ENCODE measurements at places on chromosomes 6 and 20.

DNA sequence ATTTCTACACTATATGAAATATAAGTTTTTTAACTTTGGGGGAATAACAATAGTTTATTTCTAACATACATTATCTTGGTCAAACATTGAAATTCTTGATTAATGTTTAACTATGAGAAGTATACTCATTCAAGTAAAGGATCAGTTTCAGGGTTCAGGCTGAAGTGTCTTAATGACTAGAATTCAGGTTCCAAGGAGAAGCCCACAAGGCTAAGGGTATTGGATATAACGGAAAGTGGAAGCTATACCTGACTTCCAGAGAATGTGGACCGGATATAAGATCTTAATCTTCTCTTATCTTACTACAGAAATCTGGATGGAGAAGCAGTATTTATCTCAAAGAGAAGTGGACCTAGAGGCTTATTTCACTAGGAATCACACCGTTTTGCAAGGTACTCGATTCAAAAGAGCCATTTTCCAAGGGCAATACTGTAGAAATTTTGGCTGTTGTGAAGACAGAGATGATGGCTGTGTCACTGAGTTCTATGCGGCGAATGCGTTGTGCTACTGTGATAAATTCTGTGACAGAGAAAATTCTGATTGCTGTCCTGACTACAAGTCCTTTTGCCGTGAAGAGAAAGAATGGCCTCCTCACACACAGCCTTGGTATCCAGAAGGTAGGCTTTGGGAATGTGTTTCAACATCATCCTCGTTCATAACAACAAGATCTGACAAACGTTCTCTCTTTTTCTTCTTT lies at the start of gene TINAG:
TINAG (plus strand) TSS at position 153 of the 697 bp plus-strand sequence; CDS start at position 263, 110 bp downstream.
- no peak for DNase-seq

DNA sequence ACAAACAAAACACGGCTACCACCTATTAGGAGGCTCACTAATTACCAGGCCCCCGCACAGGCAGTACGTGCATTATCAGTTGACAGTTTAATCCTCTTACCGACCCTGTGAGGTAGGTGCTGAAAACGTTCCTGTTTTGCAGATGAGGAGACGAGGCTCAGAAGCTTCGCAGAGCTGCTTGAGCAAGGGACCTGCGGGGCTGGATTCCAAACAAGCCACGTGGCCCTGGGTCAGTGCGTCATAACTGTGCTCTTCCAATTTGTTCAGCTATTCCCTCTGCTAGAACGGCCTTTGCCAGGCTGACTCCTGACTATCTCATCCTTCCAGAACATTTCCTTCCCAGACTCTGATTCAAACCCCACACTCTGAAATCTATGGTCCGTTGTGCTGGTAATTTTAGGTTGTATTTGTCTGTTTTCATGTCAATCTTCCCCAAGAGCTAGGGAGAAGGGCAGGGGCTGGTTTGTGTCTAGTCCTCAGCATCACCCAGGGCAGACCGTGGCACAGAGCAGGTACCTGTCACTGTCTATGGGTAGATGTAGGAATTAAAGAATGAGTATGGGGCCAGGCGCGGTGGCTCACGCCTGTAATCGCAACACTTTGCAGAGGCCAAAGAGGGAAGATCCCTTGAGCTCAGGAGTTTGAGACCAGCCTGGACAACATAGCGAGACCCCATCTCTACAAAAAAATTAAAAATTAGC lies 28.8 kb upstream of the TLDC2 start:
- DNase-seq, result no peak

DNA sequence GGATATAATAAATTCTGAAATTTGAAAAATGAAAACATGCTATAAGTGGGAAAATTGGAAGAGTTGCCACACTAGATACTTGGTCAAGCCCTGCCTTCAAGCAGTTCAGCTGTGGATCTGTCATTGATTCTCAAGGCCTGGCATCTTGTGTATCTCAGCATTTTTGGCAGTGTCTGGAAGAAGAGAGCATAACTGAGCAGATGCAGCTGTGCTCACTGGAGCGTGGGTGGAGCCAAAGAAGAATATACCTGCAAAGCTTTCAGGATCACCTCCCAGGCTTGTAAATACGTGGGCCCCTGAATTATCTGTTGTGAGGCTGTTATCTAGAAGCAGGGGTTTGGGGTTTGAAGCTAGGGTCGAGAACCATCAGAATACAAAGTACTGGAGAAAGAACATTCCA lies 31.3 kb upstream of the CHD6 start:
- DNase-seq, result no peak

DNA sequence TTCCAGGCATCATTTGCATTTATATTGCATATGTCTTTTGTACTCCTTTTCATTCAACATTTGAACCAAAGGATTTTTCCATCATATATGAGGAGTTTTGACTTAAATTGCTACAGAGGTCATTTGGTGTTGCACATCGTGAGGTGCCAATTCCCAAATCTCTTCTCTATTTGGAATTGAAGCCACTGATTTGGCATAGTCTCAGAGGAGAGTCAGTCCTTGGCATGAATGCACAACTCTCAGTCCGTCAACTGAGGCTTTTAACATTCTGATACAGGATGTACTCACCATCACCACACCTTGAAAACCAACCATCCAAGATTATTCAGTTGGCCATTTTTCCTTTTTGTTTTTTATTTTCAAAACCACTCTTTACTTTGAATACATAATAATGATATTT lies 31.1 kb upstream of the SYNDIG1 start:
- DNase-seq, result no peak

- DNase-seq, result no peak
These were observed 40.4 kb upstream of the TRAF3IP2 start for GRCh38 chr6:111646034-111646433.

GRCh38 chr6:105676857-105677256 lies 274.0 kb upstream of the PREP start:
- DNase-seq, result no peak

DNA sequence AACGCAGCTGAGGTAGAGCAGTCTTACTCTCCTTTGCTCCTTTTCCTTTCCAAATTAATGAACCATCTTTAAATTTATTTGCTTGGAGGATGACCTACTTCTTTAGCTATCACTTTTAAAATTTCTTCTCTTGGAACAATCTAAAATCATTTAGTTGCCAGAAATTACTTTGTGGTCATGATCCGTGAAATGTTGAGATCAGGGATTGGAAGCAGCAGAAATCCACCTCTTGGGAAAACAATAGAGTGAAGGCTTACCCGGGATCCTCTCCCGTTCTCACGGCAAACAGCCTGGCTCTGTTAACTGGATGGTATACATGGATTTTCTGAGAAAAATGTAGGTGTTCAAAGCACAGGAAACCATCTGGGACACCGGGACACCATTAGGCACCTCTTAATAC lies 7.7 kb downstream of the AKAP12 start:
- DNase-seq, result no peak

DNA sequence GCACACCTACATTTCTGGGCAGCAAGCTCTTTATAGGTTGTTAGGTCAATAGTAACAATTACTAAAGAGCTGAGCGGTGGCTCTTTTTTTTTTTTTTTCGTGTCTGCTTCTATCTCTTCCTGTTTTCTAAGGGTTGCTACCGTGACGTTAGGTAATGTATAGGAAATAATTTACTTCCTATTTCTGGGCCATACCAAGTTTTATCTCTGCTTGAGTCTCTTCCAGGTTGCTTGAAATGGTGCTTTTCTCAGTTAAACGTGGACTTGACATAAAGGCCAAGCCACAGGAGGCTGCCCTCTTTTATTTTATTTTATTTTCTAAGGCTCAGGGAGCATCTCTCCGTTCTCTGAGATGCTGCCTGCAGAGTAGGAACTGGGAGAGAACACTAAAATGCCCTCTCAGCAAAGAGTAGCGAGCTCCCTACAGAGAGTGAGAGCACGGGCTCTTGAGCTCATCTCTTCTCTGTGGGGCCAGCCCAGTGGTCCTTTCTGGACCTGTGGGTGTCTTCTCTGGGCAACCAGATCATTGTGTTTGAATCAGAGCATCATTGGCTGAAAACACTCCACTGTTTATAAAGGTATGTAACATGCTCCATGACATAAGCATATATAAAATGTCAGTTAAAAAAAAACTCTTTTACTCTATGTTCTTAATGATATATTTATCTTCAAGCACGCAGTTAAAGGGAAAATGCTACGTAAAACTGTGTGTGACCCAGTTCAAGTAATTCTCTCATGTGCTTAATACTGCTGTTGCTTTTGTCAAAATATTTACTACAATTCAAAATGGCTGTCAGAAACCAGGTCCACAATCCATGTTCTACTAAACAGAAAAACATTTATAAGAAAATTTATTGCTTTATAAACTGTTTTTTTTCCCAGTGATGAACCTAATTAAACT lies at the start of gene ZNF831:
ZNF831 (plus strand) TSS at position 191 of the 900 bp plus-strand sequence. CDS start 27,199 bp downstream, outside the sequence.
- no peak for DNase-seq

GRCh38 chr6:109326351-109326750 lies 55.9 kb downstream of the CD164 start:
- no peak for DNase-seq

DNA sequence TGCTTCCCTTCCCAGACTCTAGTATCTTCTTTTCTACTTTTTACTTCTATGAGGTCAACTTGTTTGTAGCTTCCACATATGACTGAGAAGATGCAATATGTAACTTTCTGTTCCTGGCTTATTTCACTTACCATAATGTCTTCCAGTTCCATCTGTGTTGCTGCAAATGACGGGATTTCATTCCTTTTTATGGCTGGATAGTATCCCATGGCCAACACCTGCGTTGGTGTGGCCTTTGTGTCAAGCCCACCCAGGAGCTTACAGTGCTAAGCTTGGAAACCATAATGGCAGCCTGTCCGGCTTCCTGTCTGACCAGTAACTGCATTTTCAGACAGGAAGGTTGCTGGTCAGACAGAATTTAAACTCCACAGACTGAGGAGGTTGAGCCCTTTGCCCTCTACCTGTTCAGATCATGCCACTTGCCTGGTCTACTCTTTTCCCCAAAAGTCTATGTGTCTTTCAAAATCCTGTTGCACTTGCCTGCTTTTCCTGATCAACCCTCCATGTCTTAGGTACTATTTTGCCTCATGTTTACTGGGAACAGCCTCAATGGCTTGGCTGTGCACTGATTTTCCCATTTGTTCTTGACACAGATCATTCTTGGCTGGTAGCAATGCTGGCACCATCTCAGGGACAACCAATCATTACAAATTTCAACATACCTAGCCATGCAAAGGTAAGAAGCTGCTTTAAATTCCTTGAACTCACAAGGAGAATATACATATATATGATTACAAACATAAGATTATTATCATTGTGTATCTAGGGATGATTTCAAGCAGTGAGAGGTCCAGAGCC lies 114.3 kb upstream of the PLEKHG1 start:
- DNase-seq, result no peak

DNA sequence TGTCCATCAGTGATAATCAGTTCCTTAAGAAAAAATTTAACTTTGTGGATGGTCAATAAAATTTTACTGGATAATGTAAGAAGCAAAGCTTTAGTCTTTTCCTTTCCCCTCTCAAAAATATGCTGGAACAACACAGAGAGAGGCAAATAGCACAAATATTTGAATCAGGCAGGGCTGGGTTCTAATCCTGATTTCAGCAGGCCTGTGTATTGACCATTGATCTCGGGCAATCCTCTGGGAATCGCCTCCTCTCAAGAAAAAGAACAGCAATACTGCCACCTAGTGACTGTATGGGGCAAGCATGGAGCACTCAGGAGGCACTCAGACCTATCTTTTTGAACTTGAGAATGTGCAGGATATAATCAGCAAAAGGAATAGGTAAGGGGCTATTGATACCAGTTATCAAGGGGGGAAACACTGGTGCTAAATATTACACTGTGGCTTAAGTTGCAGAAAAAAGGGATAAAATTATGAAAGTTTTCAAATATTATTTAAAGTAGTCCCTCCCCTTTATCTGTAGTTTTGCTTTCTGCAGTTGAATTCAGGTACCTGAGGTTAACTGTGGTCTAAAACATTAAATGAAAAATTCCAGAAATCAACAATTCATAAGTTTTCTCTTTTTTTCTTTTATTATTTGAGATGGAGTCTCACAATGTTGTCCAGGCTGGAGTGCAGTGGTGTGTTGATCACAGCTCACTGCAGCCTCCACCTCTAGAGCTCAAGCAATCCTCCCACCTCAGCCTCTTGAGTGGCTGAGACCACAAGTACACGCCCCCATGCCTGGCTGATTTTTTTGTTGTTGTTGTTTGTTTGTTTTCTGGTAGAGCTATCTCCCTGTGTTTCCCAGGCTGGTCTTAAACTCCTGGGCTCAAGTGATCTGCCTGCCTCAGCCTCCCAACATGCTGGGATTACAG lies 91.8 kb upstream of the NHSL1 start:
- no peak for DNase-seq

- DNase-seq, result no peak
These were observed 128.9 kb downstream of the ELOVL4 start for GRCh38 chr6:79818471-79818870.

- DNase-seq, result no peak
These were observed 23.8 kb downstream of the STK38 start for GRCh38 chr6:36523451-36523850.

- no peak for DNase-seq
These were observed 53.0 kb upstream of the AIG1 start for GRCh38 chr6:143007646-143008045.

GRCh38 chr20:9886227-9886626 lies 47.4 kb upstream of the PAK5 start:
- no peak for DNase-seq

DNA sequence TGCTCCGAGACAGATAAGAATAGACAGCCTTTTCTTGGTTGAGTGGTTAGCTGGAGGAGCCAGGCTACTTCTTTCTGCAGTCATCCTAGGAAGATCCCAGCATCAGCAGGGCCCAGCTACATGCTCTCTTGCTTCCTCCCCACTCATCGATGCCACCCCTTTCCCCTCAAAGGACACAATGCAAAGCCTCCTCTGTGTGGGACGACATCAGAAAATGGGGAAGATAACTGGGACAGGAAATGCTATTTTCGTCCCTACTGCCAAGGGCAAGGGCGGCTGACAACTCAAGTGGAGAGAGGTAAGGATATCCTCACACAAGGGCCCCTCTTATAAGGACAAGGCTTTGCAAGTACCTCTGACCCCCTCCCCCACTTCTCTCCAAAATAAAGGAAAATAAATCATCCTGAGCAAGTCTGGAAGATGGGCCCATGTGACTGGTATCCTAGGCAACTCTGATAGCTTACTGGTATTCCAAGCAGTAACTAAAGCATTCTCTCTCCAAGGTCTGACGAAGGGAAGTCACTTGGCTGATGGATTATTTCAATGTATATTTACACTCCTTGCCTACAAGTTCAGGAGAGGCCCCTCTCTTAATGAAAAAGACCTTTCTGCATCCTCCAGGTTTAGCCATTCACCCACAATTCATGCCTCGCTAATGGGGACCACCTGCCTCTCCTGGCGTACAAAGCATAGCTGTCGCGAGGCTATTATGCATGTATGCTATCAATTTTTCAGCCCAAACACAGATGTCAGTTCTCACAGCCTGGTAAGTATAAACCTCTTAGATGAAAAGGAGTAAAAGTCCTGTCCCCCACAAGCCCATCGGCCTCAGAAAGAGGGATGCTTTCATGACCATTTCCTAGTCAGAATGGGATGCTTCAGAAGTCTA lies 11.3 kb downstream of the ELMO2 start:
- no peak for DNase-seq

- no peak for DNase-seq
These were observed 220.7 kb upstream of the DEFB112 start for GRCh38 chr6:50270415-50270814.

DNA sequence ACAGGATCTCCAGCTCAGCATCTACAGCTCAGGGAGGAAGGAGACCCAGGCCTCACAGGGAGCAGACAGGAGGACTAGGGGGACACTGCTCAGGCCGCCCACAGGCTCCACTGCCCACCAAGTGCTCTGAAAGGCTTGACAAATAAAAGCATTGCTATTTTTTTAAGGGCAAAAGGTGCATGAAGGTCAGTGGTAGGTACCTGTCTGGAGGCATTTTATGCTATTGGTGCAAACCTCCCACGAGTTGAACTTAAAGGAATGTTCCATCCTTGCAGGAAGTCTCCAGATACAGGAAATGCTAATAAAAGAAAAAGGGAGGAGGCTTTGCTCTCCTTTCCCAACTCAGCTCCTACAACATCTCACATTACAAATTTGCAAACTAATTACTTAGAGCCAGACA lies 228.1 kb downstream of the FOXC1 start:
- no peak for DNase-seq
